ENCODE measurements at places on chromosomes 6 and 20. TPM values are rescaled to one million over a fixed set of nuclear protein-coding genes. Genes with fewer than 3 reads are reported as not detected.

DNA sequence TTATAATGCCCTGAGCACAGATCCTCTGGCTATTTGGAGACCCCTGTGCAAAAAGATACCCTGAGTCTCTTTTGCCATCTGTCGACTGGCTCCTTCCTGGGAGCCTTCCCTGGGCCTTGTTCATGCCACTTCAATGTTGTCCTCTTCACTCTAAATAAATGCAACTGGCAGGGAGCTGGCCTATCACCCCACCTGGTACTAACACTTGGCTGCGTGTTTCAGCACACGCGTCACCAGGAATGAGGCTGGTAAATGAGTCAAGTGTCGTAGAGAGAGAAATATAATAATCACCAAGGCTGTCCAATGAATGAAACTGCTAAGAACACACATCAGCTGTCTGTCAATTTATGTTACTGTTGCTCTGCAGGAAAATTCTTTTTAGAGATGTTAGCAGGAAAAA, 374.6 kb upstream of the JARID2 start:
- H3K27me3 ChIP-seq, result no peaks in the 10 kb centered on the region
- H3K36me3 ChIP-seq, result no peaks in the 10 kb centered on the region
- H3K4me1 ChIP-seq, result peaks cover 5% of the 10 kb centered on the region
- no peak overlapping the region for H3K4me3 ChIP-seq
- DNase-seq, result no peak

VEGFA gene
- 24.8 TPM for total RNA-seq

- peak overlapping the region; percentile 88 for H3K27ac ChIP-seq
- peaks cover 24% of the 10 kb centered on the region for H3K4me1 ChIP-seq
- no peak overlapping the region for H3K4me3 ChIP-seq
- DNase-seq, result no peak
Observed at GRCh38 chr6:38391626-38392579, 247.8 kb downstream of the BTBD9 start.

DNA sequence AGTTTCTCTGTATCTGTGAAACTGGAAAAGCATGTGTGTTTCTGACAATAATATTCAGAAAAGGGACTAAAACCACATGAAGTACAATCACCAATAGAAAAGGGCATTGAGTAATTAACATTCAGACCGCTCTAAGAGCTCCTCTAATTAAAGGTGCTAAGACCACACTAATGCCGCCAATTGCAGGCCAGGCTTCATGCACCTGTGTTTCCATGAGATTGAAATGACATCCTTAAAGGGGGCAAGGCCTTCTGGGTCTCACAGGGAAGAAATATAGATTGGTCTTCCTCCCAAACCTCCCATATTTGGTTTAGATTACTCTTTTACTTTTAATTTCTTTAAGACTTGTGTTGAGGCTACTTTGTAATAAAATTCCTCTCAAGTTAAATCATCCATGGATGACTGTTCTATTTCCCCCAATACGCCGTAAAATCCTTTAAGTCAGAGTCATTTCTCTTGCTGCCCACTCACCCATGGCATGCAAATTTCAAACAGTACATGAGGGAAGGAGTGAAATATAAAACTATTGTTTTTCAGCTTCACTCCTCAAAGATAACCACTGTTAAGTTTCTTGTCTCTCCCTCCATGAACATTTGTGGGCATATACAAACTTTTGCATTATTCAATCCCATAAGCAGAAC, 110.6 kb downstream of the UBE3D start:
- peak overlapping the region; percentile 66 for H3K27ac ChIP-seq
- H3K4me3 ChIP-seq, result no peak overlapping the region
- peaks cover 4% of the 10 kb centered on the region for H3K36me3 ChIP-seq
- no peak for DNase-seq

- H3K27ac ChIP-seq, result no peak overlapping the region
- no peaks in the 10 kb centered on the region for H3K4me1 ChIP-seq
- H3K4me3 ChIP-seq, result no peak overlapping the region
Observed at GRCh38 chr20:20780127-20780824, 67.8 kb upstream of the RALGAPA2 start.

PRSS16 gene
- 1.1 TPM for total RNA-seq

GRCh38 chr6:134238960-134239795, 78.7 kb downstream of the SGK1 start:
- no peak overlapping the region for H3K27ac ChIP-seq
- no peaks in the 10 kb centered on the region for H3K27me3 ChIP-seq
- H3K4me3 ChIP-seq, result no peak overlapping the region
- no peaks in the 10 kb centered on the region for H3K36me3 ChIP-seq

DNA sequence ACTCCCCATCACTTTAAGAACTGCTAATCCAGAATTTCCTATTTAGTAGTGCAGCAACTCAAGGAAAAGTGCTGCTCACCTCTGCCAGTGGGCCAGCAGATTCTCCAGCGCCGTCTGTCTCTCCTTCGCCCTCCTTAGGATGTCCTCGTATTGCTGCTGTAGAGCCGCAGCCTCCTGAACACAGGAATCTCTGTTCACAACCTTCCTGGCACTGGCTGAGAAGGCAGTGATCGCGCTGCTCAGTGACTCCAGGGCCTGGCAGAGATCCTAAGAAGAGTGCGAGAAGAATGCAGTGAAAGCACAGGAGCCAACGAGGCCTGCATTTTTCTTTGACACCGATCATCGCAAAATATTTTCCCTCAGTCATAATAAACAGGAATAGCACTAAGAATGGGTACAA, 209.0 kb downstream of the SYNE1 start:
- DNase-seq, result no peak
- H3K27ac ChIP-seq, result no peak overlapping the region
- H3K4me3 ChIP-seq, result no peak overlapping the region
- H3K4me1 ChIP-seq, result peaks cover 7% of the 10 kb centered on the region
- peaks cover 21% of the 10 kb centered on the region for H3K27me3 ChIP-seq

RFX6 gene
- total RNA-seq, result not detected

DNA sequence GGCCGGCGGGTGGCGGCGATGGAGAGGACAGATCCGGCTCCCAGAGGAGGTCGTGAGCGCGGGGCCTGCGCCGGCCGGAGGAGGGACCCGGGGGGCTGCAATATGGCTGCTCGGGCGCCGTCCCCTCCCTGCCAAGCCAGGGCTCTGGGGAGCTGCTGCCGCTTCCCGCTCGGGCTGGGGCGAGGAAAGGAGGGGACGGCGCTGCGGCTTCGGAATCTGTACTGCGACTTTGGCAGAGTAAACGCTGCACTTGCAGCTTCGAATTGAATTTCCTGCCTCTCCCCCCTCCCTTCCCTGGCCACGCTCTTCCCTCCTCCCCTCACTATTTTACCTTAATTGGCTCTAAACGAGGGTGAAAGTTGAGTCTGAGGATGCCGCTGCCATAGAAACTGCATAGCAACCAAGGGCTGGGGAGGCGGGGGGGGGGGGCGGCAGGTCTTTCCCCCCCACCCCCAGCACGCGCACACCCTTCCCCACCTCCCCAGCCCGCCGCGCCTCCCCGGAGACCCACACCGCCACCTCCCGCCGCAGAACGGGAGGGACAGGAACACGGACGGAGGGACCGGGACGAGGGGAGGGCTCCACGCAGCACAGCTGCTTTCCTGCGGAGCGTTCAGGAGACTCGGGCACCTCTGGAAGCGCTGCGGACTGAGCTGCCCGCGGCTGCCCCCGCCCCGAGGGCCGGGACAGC, 93.9 kb downstream of the RNASET2 start:
- H3K4me3 ChIP-seq, result peak overlapping the region; percentile 79
- no peak overlapping the region for H3K27ac ChIP-seq
- peaks cover 17% of the 10 kb centered on the region for H3K27me3 ChIP-seq
- DNase-seq, result no peak
- H3K36me3 ChIP-seq, result no peaks in the 10 kb centered on the region
- peaks cover 5% of the 10 kb centered on the region for H3K4me1 ChIP-seq

DNA sequence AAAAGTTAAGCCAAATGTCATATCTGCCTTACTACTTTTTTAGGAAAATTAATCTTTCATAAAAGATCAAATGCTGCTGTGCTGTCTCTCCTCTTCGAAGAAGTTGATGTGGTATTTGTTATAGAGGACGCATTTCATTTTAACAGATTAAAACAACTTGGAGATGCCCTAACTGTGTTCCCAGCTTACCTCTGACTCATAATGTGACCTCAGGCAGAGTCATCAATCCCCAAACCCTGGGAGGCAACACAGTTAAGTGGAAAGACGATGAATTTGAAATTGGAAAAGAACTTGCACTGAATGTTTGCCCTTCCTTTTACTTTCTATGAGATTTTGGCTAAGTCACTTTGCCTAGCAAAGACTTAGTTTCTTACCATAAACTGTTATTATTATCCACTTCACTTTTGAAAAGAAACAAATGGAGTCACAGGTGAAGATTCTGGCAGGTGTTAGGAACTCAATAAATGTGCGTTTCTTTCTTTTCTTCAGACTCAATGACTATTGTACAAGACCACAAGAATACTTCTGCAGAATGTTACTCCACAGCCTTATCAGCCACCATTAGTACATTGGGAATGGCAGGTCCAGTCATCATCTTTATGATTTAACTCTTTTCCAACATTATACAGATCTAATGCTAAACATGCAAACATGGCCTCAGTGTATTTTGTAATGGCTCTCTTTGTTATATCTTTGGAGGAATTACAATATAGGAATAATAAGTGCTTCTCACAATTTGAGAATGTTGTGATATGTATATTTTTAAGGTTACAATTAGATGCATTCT, 102.6 kb downstream of the COL21A1 start:
- H3K36me3 ChIP-seq, result peaks cover 11% of the 10 kb centered on the region
- H3K4me1 ChIP-seq, result peaks cover 56% of the 10 kb centered on the region
- H3K27me3 ChIP-seq, result no peaks in the 10 kb centered on the region
- no peak overlapping the region for H3K4me3 ChIP-seq
- no peak overlapping the region for H3K27ac ChIP-seq

DNA sequence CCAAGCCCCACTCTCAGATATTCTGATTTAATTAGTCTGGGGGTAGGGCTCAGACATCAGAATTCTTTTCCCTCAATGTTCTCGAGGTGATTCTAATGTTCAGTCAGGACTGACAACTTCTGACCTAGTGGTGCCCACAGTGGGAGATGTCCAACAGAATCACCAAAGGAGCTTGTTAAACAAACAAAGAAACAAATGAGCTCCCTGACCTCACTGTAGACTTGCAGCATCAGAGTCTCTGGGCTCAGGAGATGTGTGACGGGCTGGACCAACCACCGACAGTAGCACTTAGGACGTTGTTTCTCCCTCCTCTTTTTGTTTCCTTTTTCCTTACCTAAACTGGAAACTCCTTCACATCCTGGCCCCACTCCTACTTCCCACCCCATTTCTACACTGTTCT, 49.3 kb downstream of the CLIC5 start:
- H3K4me1 ChIP-seq, result peaks cover 28% of the 10 kb centered on the region
- no peak overlapping the region for H3K27ac ChIP-seq
- no peak overlapping the region for H3K4me3 ChIP-seq
- no peaks in the 10 kb centered on the region for H3K27me3 ChIP-seq
- no peak for DNase-seq
- H3K36me3 ChIP-seq, result peaks cover 1% of the 10 kb centered on the region

GMNN gene
- total RNA-seq, result 22.9 TPM

KCNB1 gene
- 1.3 TPM for total RNA-seq

BPI gene
- 0.68 TPM for total RNA-seq

DNA sequence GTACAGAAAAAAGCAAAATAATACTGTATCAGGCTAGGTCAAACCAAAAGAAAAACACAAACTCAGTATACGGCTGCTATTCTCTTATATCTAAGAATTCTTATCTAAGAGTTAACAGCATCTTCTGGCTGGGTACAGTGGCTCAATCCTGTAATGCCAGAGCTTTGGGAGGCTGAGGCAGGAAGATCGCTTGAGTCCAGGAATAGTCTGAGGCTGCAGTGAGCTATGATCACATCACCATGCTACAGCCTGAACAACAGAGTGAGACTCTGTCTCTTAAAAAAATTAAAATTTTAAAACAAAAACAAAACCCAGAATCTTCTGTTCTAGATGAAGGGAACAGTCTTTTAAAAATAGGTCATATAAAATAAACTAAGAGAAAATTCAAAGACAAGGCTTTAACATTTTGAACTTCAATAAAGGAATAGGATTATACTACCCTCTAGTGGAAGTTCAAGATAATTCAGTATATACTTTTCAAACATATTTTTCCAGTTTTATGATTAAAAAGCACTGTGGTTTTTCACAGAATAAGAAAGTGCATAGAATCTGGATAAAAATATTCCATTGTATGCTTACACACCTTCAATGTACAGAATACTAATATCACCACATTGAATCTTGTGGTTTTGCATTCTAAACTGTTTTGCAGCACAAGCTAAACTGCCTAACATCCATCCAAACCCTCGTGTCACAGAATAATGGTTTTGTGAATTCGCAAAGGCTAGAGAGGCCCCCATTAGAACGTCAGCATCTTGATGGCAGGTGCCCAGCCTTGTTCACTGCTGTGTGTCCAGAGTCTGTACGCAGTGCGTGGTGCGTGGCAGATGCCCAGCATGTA, 39.3 kb downstream of the DTNBP1 start:
- no peak for DNase-seq
- H3K4me3 ChIP-seq, result no peak overlapping the region
- no peaks in the 10 kb centered on the region for H3K27me3 ChIP-seq
- no peaks in the 10 kb centered on the region for H3K36me3 ChIP-seq
- peaks cover 28% of the 10 kb centered on the region for H3K4me1 ChIP-seq

FAXC gene
- total RNA-seq, result 8.0 TPM

DNA sequence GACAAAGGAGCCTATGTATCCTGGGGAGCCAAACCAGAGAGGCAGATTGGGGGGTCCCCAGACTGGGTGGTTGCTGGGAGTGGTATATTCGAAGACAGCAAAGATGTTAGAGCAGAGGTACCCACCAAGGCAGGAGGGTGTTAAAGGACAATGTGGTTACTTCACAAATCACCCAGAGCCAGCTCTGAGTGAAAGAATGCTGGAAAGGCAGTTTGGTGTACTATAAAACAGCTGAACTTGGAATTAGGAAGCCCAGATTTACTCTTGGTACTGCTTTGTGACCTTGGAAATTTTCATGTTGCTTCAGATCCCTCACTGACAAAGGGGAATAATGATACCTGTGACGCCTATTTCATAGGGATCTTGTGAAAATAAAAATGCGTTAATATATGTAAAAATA, 121.6 kb downstream of the CD164 start:
- H3K36me3 ChIP-seq, result peaks cover 2% of the 10 kb centered on the region
- H3K4me1 ChIP-seq, result peaks cover 10% of the 10 kb centered on the region
- no peak overlapping the region for H3K4me3 ChIP-seq
- no peaks in the 10 kb centered on the region for H3K27me3 ChIP-seq
- DNase-seq, result no peak

DNA sequence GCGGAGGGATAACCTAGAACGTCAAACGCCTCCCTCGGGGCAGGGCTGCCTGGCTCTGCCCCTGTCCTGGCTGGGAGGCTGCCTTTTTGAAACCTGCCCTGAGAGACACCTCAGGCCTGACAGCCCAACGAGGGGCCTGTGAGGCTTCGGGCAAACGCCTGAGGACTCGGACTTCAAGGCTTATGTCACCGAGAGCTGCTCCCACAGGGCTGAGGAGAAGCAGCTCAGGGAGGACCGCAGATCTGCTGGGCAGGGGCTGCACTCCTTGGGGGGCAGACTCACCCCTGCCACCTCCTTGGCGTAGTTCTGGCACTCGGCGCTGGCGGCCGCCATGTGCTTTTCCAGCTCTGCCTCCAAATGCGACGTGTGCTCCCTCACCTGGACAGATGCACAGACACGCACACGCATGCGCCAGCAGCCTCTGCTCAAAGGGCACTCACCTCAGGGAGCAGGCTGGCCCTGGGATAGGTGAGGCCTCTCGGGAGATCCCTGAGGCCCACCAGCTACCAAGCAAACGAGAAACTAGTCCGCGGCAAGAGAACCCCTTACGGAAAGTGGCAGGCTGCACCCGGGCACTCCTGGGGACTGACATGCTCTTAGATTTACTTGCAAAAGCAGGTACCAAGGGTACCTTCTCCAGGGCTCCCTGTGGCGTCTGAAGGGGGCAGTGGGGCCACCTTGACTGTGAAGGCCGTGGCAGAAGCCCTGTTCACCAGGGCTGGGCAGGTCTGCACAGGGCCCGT, 49.6 kb downstream of the DSTN start:
- no peak overlapping the region for H3K4me3 ChIP-seq
- peaks cover 12% of the 10 kb centered on the region for H3K4me1 ChIP-seq
- DNase-seq, result no peak
- peaks cover 42% of the 10 kb centered on the region for H3K36me3 ChIP-seq

TMEM14A gene
- total RNA-seq, result 25.7 TPM

Measured in chondrocyte (in vitro differentiated cells).